CD4-positive, alpha-beta T cell (primary cell): ENCODE measurements at places on chromosomes 7 and 10.

DNA sequence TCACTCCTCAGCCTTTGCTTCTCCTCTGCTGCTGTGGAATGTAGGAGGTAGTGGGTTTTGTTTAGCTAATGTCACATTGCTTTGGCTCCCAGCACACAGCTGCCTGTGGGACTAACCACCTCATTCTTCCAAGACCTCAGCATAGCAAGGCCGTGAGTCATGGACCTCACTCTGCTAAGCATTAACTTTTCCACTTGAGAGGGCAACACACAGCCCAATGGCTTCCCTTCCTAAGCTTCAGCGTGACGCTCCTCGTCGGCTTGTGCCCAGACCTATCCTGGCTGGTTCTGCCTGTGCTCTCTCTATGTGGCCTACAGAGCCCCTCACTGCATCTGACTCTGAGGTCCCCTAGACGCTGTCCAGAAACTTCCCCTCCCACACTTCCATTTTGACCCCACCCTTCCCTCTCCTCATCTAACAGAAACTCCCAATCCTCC lies 23.3 kb downstream of the MYOF start:
- DNase-seq = no peak

DNA sequence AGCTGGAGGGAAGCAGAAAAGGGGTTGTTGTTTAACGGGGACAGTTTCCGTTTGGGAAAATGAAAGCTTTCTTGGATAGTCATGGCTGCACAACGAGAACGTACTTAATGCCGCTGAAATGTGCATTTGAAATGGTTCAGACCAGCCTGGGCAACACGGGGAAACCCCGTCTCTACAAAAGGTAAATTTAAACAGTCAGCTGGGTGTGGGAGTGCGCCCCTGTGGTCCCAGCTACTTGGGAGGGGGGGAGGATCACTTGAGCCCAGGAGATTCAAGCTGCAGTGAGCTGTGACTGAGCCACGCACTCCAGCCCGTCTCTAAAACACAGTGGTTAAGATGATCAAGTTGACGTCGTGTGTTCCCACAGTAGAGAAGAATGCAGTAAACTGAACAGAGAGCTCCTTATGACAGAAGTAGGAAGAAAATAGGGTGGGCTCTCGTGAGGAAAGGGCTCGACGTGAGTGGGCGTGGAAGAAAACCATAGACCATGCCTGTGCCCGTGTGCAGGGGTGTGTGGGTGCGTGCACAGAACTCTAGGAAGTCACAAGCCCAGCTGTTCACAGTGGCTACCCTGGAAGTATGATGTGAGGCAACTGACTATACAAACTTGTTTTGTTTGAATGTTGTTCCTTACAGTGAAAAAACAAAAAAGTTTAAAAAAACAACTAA lies 4.1 kb upstream of the FUOM start:
- DNase-seq = no peak

DNA sequence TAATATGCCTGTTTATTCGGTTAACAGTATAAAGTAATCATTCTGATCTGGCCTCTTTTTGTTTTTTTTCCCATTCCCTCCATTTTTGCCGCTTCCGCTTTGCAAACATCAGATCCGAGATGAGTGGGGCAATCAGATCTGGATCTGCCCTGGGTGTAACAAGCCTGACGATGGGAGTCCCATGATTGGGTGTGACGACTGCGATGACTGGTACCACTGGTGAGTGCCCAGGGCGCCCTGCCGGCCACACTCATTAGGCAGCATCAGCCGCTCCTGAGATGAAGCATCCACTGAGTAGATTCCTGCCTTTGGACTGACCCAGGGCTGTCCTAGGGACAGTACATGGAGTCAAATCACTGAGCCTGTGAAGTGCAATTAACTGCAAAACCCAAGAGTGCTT lies 40.9 kb upstream of the GATA3 start:
- DNase-seq = no peak

DNA sequence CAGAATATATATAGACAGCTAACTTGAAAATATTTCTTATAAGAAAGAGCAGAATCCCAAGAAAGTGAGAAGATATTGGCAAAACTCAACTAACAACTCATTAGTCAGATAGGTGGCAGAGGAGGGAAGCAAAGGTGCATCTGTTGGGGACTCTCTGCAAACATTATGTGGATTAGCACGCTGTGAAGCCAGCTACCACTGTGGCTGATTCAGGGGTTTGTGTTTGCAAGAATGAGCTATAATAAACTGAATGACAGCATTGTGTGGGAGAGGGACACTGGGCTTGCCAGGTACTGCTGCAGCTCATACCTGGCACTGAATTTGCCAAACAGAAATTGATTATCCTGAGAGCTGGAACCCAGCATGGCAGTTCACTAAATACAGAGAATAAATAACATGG lies 170.3 kb upstream of the MINDY3 start:
- DNase-seq = no peak

DNA sequence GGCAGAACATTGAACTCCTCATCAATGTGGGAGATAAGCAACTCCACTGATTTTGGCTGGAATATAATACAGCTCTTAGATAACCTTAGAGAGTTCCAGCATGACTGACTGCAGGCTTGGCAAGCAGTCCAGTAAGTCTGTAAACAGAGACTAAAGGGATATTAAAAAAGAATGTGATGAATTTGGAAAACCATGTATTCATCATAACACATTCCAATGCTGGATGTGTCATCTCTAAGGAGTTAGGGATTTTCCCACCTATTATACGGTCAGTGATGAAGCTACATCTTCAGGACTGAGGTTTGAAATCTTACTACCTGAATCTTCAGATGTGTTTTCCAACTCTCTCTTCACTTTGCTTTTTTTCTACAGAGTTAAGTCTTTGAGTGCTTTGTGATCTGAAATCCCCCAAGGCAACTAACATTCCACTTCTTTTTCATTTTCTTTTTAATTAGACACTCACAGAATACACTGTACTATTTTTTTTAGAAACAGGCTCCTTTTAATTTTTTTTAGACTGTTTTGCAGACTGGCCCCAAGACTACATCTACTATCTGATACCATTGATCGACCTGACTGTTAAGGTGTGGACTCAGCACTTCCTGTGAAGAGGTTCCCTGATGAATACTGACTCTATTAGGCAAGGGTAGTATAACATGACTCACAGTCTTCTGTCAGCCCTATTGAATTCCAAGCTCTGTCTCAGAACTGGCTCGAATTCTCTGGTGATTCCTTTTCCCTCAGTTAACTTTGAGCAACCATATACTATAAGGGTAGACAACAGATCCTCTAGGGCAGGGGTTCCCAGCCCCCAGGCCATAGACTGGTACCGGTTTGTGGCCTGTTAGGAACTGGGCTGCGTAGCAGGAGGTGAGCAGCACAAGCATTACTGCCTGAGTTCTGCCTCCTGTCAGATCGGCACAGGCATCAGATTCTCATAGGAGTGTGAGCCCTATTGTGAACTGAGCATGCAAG lies 678.2 kb downstream of the GRM8 start:
- no peak for DNase-seq

- DNase-seq = no peak
These were observed 141.1 kb upstream of the GLI3 start for GRCh38 chr7:42378149-42378548.

GRCh38 chr7:2646680-2647571 lies 15.1 kb downstream of the TTYH3 start:
- no peak for DNase-seq

GRCh38 chr7:71343039-71343438 lies 211.1 kb downstream of the GALNT17 start:
- DNase-seq = no peak

DNA sequence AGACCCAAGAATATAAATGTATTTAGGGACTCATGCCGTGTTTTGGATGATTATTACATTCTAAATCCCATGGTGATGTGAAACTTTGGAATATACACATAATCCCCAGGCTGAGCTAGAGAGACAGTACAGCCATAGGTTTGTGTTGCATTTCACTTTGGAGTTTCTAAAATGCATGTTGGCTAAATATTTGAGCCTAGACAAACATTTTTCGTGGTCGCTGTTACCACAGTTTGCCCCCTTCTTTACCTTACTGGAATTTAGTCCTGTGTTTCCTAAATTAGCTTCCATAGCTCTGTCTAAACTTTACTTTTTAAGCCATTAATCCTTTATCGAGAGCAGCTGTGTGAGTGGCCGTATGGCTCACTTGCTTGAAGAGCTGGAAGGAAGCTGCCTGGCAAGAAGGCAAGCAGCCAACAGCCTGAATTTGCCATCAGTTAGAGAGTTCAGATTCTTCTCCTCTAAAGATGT lies 192.0 kb downstream of the BICC1 start:
- no peak for DNase-seq

GRCh38 chr7:69018200-69018599 lies 580.1 kb upstream of the AUTS2 start:
- DNase-seq = no peak

GRCh38 chr7:67671006-67671548 lies 674.4 kb downstream of the TYW1 start:
- no peak for DNase-seq

- no peak for DNase-seq
These were observed 48.0 kb upstream of the RASGEF1A start for GRCh38 chr10:43314626-43315495.

- DNase-seq = no peak
These were observed 81.8 kb downstream of the SEMA3A start for GRCh38 chr7:84112771-84113170.

DNA sequence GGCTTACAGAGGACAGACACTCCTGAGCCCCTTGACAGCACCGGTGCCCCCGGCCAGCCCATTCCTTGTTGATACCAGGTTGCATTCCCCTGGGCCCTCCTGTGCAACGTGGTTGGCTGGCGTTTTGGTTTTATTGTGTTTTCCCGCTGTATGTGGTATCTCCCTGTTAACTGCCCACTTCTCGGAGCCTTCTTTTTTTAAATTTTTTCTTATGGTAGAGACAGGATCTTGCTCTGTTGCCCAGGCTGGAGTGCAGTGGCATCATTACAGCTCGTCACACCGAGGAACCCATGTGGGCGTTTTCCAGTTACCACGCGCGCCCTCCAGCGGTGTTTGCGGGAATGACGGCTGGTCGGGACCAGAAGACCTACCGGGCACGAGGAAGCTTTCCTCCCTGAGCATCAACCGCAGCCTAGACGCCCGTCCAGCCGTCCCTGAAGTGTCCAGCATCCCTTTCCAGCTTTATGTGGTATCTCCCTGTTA lies 16.9 kb upstream of the ZFAND2A start:
- peak; percentile 51 for DNase-seq

DNA sequence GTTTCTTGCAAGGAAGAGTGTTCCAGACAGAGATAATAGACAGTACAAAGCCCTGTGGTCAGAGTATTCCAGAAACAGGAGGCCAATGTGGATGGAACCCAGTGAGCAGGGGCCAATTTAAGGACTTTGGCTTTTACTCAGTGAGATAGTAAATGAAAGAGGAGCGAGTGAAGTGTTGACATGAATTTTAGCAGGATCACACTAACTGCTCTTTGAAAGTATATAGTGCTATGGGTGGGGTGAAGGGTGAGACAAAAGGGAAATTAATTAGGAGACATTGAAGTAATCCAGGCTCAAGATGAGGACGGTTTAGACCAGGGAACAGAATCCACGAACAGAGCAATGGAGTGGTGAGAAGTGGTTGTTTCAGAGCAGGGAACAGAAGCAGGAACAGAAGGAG lies 62.2 kb upstream of the TES start:
- no peak for DNase-seq

GRCh38 chr7:362402-363096 lies 72.6 kb downstream of the FOXL3 start:
- peak; percentile 33 for DNase-seq

- no peak for DNase-seq
These were observed 67.9 kb downstream of the ZNF783 start for GRCh38 chr7:149329766-149330334.

- DNase-seq = no peak
These were observed 32.4 kb upstream of the VKORC1L1 start for GRCh38 chr7:65840446-65840845.

DNA sequence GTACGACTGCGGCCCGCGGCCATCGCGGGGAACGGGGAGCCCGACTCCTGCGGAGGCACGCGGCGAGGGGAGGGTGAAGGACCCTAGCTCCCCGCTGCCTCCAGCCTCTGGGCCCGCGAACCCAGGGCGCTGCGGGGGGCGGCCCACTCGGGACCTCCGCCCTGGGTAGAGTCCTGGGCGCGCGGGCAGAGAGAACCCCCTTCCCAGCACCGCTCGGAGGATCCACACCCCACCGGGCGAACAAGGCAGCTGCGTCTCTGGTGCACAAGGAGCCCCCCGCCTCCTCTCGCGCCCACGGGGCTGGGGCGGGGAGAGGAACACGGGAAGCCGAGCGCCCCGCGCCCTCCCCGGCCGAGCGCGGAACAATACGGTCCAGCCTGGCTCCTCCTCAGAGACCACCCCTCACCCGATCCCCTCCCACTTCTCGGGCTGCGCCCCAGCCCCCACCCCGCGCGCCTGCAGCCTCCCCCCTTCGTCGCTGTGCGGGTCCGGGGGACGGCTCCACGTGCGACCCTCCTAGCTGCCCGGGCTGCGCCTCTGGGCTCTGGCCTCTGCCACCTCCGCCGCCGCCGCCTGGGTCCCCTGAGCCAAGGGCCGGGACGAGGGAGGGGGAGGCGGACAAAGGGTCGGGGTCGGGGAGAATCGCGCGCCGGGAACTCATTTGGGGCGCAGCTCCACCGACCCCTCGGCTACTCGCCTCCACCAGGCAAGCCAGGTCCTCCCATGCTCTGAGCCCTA lies at the start of gene WDR86:
Gene WDR86, minus strand, starts transcription at position 372 of the 738 bp plus-strand sequence. CDS start 449 bp downstream, outside the sequence.
- DNase-seq = no peak

DNA sequence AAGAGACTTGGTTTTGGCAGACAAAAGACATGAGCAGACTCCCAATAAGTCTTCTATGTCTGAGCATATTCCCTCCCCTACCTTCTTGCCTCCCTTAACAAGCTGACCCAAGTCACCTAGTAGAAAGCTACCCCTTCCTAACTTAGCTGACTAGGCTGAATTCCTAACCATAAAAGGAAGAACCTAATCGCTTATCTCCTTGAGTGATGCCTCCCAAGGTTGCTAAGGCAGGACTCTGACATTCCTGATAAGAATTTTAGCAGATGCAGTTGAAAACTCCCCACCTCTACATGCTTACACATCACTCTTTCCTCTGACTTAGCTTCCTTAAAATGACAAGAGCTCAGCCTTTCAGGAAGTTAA lies 704.7 kb upstream of the MBL2 start:
- no peak for DNase-seq

DNA sequence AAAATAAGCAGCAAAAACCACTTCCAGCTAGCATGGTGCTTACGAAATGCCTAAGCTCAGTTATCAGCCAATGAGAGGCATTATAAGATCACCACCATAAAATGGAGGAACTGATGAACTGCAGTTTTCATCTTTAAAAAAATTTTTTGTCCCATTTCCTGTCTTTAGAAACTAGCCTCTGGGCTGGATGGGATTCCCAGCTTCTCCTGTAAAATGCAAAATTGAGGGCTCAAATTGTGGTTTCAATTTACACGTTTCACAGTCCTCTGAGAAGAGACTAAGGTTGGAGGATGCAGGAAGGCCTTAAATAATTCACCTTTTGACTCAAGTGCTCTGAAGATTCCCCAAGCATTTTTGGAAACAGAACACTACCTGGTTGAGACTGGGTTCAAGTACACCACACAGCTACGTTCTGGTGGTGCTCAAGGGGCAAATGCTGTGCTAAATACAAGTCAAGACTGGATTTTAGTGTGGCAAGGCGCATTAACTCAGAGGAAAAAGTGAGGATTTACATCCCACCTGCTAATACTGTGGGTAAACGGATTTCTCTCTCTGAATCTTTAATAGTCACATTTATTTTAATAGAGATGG lies 951 bp downstream of the ZNF25 start:
- DNase-seq = no peak
